ENCODE measurements at places on chromosomes 16 and 17.

DNA sequence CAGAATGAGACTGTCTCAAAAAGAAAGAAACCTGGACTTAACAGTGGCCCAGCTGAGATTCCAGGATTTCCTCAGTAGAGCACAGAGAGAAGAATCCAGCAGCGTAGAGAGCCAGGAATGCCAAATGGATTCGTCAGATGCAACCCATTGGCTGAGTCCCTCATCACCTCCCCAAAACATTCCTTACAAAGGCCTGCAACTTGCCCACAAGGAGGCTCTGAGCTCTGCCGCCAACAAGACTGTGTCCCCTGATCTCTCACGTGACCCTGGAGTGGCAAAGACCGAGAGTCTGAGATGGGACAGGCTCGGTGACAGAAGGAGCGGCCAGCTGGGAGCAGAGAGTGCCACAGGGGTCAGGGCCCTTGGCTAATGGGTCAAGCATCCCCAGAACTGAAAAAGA, 6.9 kb upstream of the CHMP6 start:
- DNase-seq, result no peak

DNA sequence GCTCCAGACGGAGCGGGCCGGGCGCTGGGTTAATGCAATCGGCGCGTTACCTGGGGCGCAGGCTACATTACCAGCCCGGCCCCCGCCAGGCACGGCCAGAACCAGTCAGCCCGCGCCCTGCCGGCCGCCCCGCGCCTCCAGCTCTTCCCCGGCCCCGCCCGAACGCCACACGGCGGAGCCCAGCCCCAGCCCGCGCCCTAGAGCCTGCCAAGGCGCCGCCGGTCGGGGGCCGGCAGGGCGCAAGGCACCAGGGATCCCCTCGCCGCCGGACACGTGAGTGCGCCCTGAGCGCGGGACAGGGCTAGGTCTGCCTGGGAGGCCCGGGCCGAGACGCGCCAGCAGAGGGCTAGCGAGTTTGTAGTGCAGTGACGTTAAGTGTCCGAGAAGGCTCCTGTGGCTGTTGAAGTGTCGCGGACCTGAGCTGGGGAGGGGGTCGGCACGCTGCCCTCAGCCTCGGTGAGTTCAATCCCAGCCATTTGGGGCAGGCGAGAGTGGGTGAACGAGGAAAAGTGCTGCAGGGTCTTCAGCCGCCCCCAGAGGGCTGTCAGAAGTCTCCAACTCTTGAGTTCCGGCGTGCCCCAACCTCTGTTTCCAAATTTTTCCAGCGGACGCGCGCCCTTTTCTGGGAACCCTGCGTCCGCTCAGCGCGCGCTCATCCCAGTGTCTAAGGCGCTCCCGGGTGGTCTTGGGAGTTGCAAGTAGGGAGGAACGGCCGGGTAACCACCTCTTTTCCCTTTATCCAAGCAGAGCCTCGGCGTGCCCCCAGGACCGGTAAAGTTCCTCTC, at the start of gene SLC6A2:
TSS of gene SLC6A2 (plus strand) at position 92 of the 785 bp plus-strand sequence. CDS start 707 bp downstream, outside the sequence.
- no peak for DNase-seq

DNA sequence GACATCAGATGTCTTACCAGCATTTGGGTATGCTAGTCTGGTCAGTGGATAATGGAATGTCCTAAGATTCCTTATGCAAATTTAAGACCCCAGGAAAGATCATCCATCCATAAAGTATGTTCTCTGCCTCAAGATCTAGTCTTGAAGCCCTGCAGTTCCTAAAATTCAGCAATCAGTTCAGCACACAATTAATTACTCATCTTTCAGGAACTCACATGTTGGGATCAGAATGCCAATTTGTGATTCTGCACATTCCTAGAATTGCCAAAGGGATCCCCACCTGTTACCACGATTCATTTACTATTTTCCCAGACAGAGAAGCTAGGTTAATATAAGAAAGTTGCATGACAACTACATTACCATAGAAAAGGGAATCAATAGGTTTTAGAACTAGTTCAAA, 3.2 kb downstream of the OR2C1 start:
- no peak for DNase-seq

- no peak for DNase-seq
Measured at GRCh38 chr17:66625311-66625767, 209.6 kb upstream of the CACNG5 start.

DNA sequence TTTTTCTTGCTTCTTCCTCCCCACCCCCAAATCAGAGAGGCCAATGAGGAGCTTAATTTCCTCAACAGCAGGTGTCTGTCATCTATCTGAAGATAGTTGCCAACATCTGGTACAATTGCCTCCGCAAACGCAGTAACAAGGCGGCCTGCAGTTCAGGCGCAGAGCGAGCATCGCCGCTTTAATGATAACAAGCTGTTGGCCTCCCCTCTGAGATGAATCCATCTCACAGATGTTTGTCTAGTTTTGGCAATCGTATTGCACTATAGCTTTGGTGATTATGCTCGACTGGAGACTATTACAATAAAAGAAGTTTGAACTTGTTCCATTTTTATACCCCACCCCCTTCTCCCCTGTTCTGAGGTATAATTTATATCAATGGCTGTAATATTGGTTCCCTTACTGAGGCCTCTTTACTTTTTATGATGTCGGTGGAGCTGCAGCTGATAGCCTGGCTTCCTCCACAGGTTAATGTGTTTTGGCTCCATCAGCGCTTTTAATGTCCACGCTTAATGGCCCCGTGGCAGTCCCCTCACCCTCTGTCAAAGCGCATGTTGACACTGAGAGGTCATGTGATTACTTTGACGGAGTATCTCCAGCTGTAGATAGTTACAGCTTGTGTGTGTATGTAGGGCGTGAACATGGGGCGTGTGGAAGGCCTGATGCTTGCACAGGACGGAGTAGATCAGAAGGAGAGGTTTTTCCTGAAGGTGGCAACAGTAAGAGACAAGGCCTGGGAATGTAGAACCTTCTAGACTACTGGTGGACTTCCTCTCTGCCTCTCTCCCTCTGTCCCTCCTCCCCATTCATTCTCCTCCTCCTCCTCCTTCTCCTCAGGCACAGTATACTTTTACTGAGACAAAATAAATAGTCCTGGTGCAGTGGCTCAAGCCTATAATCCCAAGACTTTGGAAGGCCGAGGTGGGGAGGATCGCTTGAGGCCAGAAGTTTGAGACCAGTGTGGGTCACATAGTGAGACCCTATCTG, 164.7 kb downstream of the MSI2 start:
- DNase-seq, result no peak

DNA sequence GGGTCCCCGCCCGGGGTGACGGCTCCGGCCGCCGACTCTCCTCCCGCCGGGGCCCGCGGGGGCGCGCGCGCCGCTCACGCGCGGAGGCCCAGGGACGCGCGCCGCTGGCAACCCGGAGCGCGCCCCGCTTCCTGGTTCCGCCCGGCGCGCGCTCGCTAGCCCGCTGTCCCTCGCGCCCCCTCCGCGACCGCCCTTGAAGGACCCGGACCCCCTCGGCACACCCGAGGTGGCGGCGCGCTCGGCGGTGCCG, at the start of gene STAT5B:
TSS of gene STAT5B (minus strand) at position 33 of the 250 bp plus-strand sequence. CDS start 44,264 bp downstream, outside the sequence.
- peak; percentile 93 for DNase-seq

GRCh38 chr17:50396261-50397110, 837 bp downstream of the LRRC59 start:
- DNase-seq, result no peak

GRCh38 chr16:67021321-67021720, 7.6 kb upstream of the CBFB start:
- no peak for DNase-seq

- no peak for DNase-seq
Measured at GRCh38 chr17:43857957-43858600, 11.1 kb downstream of the CD300LG start.

DNA sequence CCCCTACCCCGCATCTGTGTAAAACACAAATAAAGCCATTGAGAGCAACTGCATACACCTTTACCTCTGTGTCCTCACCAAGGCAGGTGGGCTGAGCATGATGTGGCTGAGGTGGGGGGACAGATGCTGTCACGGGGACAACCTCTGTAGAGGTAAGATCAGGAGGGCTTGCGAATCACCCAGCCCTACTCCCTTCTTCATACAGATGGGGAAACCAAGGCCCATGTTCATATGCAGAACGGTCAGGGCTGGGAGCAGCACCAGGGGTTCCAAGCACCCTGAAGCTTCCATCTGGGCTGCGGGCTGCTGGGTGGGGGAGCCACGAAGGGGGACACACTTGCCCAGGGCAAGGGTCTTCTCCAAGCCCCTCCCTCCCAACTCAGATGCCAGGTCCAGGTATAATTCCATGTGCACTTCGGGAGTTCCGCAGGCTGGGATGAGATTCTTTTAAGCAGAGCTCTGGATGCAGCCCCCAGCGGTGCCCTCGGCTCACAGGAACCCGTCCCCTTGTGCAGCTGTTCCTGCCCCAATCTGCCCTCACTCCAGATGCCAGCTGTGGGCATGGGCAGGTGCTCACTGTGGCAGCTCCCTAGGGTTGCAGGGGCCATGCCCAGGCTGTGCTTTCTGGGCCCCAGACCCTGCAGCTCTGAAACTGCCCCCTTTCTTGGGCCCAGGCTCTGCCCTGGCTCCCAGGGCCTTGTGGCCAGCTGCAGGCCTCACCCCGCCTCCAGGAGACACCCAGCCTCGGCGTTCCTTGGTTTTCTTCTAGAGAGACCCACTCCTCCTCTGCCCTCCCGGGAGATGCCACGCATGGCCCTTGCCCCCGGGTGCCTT, 9.6 kb downstream of the CTRB1 start:
- no peak for DNase-seq

- no peak for DNase-seq
Measured at GRCh38 chr16:87654826-87655225, 52.5 kb downstream of the JPH3 start.

DNA sequence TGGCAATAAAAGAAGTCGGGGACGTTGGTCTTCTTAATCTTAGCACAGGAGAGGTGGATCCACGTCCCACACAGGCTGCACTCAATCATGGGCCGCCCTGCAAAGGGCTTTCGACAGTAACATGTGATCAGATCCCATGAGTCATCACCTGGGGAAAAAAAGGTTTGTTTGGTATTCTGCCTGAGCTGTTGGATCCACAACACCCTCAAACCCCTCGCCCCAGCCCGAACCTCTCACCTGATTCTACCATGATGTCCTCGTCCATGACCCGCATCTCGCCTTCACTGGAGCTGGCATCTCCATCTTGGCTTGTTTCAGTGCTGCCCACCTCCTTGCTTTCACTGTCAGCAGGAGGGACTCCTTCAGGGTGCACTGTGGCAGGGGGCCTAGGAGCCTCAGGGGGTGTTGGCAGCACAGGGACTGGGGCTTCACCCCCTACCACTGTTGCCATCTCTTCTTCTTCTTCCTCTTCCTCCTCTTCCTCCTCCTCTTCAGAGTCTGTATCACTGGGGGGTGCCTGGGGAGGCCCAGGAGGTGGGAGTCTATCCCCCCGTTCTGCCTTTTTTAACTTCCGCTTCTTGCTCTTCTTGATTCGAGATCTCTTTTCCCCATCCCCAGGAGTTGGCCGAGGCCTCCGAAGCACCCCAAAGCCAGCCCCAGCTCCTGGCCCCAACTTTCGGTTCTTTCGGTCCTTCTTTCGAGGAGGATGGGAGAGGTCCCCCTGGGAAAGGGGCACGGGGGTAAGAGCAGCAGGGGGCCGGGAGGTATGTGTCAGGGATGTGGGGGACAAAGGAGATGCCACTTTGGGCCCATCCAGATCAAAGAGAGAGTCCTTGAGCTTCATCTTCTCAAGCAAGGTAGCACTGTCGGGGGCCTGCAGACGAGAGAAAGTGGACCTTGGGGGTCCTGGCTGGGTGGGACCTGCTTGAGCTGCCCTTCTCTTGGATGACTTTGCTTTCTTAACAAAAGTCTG, 1.7 kb upstream of the DVL2 start:
- no peak for DNase-seq

DNA sequence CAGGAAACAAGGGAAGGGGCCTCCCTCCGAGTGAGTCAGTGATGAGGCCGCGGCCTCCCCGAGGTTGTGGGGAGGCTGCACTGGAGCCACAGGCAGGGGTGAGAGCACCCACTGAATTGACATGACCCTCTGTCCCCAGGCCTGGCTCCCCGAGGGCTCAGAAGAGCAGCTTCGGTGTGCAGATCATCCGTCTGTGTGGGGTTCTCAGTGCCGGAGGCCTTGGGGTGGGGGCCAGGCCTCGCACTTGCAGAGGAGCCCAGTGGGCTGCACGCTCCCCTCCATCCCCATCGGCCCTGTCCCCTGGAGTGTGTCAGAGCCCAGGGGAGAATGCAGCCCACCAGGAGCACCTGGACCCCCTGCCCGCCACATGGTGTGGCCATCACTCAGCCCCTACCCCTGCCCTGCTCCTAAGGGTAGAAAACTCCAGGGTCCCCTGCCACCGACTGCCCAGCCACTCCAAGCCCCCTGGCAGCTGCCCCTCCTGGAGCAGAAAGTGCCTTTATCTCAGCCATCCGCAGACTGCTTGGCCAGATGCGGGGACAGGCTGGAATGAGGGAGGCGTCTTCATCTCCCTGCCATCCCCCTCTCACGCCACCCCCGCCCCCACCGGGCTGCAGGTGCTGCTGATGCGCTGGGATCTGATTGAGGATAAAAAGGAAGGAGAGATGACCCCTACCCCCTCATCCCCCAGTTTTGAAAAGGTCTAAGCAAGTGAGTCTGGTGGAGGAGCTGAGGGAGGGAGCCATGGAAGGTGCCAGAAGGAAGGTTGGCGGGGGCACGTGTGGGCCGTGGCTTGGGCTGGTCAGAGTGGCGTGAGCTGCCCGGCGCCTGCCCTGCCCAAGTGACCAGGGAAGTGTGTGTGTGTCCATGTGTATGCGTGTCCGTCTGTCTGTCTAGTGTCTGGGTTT, 358.3 kb downstream of the SEC14L1 start:
- DNase-seq, result no peak

- no peak for DNase-seq
Measured at GRCh38 chr17:27563532-27563931, 67.5 kb upstream of the LGALS9 start.

- no peak for DNase-seq
Measured at GRCh38 chr17:73874008-73874720, 229.9 kb upstream of the SDK2 start.

DNA sequence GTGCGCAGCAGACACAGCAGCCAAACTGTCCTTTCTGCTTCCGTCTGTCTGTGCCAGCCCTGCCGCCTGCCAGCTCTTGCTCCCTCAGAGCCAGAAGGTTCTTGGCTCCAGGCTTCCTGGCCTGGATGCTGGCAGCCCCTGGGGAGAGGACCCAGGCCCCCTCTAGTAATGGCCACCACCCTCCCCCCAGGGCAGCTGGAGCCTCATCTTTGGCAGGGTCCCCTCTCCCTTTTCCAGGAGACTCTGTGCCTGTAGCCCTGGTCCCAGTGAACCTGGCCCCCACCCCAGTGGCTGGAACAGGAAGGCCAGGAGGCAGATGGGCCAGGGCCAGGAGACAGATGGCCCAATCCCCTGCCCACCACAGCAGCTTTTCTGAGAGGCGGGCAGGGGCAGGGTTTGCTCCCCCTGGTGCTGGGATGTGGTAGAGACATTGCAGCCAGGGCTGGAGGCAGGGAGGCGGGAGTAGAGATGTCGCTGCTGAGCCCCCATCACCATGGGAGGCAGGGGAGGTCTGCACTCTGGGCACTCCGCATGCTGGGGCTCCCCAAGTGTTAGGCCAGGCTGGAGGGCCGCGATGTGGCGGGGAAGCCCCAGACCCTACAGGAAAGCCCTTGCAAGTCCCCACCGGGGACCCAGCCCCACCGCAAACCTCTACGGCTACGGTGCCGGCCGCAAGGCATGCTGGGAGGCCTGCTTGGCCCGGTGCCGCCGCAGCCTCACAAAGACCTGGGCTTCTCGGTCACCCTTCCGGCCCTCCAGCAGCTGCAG, 16.7 kb downstream of the UNC13D start:
- peak; percentile 94 for DNase-seq
